AG04450 (cell line): ENCODE measurements at places on chromosomes 4 and X.

- DNase-seq: no peak
Observed at GRCh38 chrX:154734061-154734781, 16.7 kb downstream of the GAB3 start.

DNA sequence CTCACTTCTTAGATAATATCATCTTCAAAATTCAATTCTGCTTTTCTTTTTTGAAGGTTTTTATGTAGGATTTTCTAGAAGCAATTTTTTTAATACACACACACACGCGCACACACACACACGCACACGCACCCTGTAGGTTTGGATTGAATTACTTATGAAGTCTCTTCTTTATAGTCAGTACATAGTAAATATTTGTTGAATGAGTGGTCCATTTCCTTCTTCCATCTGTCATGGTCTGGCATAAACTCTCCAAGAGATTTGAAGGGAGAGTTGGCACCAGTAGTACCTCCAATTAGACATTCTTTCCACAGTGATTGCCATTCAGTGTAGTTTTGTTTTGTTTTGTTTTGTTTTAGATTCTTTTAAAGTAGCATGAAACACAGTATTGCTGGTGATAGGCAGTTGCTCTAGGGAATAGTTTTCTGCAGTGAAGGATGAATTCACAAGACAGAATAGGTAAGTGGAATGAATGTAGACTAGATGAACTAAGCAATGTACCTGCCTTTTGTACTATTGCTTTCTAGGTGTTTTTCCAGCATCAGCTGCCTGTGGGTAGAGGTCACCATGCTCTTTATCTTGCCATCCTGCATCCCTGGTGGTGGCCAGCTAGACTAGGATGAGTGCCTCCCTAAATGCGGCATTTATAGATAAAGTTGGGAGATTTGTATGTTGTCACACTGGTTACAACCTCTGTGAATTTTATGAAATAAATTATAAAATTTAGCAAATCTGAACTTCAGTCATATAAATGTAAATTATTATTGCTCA is 20.5 kb downstream of the PDLIM5 start:
- no peak for DNase-seq

DNA sequence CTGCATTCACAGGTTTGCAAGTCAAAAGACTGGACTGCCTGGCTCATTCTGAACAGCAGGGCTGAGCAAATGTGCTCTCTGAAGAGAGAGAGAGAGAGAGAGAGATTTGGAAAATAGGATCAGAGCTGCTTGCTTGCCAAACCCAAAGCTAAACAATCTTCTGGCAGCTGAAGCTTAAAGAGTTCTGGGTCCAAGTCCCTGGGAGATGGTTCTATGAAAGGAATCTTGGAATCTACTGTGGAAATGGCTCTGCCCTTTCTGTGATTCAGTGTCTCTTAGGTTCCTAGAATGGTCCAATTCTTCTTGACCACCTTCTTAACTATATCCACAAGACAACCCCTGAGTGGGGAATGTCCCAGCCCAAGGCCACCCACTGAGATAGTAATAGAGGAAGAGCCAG is 66.1 kb upstream of the EFNB1 start:
- DNase-seq: no peak

DNA sequence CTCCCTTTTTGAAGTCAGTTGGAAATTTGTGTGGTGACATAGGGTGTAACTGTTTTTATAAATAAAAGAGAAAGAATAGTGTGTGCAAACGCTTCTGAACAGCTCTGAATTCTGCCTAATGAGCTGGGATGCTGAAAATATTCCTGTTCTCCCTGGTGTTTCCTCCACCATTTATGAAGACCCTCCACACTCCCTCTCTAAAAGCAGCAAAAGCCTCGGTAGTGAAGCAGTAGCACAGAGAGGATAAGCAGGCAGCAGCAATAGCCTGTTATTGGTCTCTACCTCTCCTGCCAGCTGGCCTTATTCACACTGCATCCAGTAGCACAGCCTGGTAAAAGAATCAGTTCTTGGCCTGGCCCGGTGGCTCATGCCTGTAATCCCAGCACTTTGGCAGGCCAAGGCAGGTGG is 406.1 kb downstream of the IQCM start:
- no peak for DNase-seq

- no peak for DNase-seq
Observed at GRCh38 chrX:12149670-12150407, 11.6 kb downstream of the FRMPD4 start.

GRCh38 chrX:152149648-152150047 is 11.3 kb upstream of the MAGEA10 start:
- no peak for DNase-seq

GRCh38 chr4:153514688-153515426 is 48.7 kb downstream of the TMEM131L start:
- DNase-seq: no peak

DNA sequence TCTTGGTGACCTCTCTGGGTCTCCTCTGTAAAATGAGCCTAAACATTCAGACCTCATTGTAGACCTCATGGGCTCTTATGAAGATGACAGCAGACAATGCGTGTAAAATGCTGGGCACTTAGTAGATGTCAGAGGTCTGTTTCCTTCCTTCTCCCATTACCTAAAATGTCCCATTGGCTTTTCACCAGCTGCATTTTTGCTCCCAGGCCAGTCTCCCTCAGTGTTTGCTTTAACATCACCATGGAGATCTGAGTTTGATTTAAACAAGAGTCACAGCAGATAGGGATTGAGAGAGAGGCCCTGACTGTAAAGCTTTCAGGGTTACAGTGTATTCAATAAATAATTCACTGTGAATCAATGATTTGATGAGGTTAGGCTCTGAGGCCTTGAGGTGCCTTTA is 24.3 kb downstream of the PSAPL1 start:
- no peak for DNase-seq

- no peak for DNase-seq
Observed at GRCh38 chr4:172352356-172352755, 539.2 kb downstream of the GALNTL6 start.

GRCh38 chr4:68180849-68181526 is 51.3 kb upstream of the TMPRSS11F start:
- no peak for DNase-seq

DNA sequence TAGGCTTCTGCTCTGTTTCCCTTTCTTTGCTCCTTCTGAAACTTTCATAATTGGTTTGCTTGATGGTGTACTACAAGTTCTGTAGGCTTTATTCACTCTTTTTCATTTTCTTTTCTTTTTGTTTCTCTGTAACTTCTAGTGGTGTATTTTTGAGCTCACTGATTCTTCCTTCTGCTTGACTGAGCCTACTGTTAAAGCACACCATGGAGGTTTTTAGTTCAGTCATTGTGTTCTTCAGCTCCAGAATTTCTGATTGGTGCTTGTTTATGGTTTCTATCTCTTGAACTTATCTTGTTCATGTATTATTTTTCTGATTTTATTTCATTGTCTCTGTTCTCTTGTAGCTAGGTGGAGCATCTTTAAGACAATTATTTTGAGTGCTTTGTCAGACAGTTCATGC is 33.4 kb upstream of the C4orf54 start:
- no peak for DNase-seq

GRCh38 chrX:153921070-153921469 is 5.0 kb downstream of the ARHGAP4 start:
- no peak for DNase-seq

- DNase-seq: no peak
Observed at GRCh38 chr4:84480082-84480481, 19.0 kb downstream of the NKX6-1 start.

GRCh38 chr4:94551643-94552564 is 100.2 kb downstream of the PDLIM5 start:
- no peak for DNase-seq

- DNase-seq: no peak
Observed at GRCh38 chrX:134883137-134883700, 107.6 kb upstream of the SMIM10 start.
